ENCODE measurements at places on chromosomes 6 and 20.

DNA sequence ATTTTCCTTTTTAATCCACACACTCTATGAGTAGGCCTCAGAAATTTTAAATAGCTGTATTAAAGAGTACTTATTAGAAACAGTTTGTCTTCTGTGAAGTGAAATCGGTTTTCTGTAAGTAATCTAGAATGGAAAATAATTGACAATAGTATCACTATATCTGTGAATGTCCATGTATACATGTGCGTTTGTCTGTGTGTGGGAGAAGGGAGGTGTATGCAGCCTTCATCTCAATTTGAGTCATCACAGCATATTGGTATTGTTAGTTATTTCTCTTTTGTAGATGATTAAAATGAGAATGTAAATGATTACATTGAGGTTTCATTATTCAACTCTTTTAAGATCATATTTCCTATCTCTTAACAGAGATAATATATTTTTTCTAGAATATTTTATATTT, 206.0 kb downstream of the EYS start:
- DNase-seq, result no peak

GRCh38 chr20:34268851-34269636, 27.8 kb downstream of the ASIP start:
- DNase-seq, result no peak

GRCh38 chr6:38420207-38420606, 219.5 kb downstream of the BTBD9 start:
- DNase-seq, result no peak

- no peak for DNase-seq
These were observed 119.2 kb upstream of the TMEM170B start for GRCh38 chr6:11418290-11418905.

DNA sequence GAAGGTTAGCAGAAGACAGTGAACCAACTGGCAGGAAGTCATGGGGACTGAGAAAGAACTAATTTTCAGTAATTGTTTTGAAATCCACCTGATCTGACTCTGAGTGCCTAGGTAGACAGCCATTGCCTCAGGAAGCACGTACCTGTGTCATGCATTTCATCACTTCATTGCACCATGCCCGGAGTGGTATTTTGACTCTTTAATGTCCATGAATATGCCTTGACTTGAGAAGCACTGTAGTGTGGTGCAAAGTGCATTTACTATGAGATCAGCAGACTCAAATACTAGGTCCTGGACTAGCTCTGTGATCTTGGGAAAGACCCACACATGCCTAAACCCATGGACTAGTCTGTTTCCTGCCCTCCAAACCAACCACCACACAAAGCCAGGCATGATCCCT, 370.9 kb upstream of the MARCKS start:
- DNase-seq, result no peak

DNA sequence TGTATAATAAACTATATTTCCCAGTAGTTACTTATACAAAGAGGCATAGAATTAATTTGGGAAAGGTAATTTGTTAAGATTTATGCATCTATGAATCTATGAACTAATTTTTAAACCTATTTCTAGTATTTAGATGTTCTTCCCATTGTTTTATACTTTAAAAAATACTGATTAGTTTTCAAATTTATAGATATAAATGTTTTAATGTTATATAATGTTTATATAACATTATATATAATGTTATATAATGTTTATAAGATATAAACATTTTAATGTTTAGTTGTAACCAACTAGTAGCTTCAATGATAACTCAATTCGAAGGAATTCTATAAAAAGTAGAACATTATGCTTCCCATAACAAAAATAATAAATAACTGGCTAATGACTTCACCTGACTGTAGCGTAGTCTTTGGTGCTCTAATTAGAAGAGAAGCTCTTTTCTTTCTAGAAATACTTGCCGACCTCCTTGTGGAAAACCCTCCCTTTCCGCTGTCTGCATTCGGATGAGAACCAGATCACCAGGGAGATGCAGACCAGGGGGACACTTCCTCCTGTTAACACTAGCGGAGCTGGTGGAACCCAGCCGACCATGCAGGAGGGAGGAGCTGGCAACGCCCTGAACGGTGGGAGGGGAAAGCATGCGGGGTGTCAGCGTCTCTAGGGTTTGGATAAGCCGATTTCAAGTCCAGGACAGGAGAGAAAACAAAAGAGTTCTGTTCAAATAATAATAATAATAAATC, 158.4 kb downstream of the OR2B2 start:
- no peak for DNase-seq

DNA sequence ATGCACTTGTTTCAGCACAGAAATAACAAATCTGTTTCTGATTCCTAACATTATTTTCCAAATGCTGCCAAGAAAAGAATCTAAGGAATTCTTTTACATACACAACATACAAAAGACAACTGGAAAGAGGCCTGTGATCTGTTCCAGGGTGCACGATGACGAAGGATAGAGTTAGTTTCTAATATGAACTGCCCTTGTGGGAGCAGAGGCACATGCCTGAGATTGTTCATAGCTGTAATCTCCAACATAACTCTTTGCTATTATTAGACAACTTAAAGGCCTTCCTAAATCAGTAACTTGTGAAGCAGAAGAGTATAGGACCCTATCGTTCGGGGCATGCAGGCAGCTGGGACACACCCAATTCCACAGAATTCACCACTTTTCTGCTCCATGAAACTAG, 41.2 kb upstream of the NHSL1 start:
- no peak for DNase-seq

DNA sequence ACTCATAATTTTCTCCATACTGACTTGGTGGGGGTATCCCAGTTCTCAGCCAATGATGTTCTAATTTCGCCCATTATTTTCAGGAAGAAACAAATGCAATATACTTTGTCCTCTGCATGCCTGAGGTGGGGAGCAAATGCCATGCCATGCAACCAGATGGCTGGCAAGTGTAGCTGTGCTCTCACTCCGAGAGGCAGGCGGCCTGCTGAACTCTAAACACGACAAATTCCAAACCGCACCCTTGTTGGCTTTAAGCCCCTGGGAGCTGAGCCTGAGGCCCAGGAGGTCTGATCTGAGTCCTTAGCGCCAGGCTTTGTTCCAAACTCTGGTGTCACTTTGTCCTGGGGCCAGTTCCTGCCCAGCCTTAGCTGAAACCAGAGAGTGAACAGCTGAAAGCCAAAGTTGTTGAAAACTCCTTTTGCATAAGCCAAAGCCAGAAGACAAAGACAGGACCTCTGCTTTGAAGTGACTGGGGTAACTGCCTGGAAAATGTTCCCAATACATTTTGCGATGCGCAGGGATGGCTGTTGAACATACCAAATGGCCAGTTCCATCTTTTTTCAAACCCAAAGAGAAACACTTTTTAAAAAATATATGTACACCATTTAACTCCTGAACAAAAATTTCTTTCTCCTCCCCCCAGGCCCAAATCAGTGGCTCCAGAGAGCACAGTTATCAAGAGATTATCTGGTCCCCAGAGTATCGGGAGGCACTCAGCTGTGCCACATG, 46.2 kb downstream of the TTI1 start:
- DNase-seq, result no peak

- DNase-seq, result no peak
These were observed 210.0 kb downstream of the DLL1 start for GRCh38 chr6:170080828-170081371.

All from esophagus squamous epithelium (tissue), 5 donors.